ENCODE measurements at places on chromosomes 7 and 10.

DNA sequence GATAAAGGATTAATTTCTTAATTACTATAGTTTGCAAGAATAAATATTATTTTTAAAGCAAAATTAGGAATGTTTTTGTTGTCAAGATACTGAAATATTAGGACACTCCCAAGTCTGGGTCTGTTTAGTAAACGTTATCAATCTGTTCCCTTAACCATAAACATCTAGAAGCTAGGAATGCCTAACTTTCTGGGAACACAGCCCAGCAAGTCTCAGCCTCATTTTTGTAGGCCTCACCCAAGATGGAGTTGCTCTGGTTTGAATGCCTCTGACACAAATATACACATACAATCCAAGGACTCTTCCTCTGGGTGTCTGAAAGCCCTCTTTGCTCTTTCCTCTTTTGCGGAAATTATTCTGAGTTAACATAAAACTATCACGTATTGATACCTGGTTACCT, 487.4 kb upstream of the CELF2 start:
- peaks cover 2% of the 10 kb centered on the region for H3K27me3 ChIP-seq
- no peak overlapping the region for H3K27ac ChIP-seq
- DNase-seq = no peak
- H3K4me1 ChIP-seq = no peaks in the 10 kb centered on the region

GRCh38 chr7:80359476-80359875, 152.4 kb downstream of the GNAT3 start:
- H3K27me3 ChIP-seq = no peaks in the 10 kb centered on the region
- no peaks in the 10 kb centered on the region for H3K4me1 ChIP-seq
- DNase-seq = no peak
- no peak overlapping the region for H3K27ac ChIP-seq
- H3K4me3 ChIP-seq = no peak overlapping the region

DNA sequence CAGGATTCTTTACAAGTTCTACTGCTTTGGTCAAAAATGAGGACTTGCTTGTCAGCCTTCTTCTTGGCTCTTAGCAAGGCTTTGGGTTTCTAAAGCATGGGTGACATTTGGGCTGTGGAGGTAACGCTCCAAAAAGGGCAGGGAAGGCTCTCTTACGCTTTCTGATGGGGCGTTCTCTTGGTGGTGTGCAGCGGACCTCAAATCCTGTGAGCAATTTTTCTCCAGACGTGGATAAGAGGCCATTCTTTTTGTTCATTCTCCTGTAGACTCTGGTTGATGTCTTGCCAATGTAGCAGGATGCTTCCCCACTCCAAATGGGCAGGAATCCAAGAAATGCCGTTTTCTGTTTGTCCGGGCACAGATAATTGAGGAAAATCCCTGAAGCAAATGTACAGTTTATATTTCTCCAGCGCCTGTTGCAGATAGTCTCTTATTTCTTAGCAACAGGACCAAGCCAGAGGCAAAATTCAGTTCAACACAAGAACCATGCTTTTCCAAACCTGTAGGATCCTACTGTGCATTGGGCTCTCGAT, 138.4 kb upstream of the NFE2L3 start:
- no peak for DNase-seq
- no peak overlapping the region for H3K4me3 ChIP-seq
- H3K4me1 ChIP-seq = no peaks in the 10 kb centered on the region
- no peaks in the 10 kb centered on the region for H3K36me3 ChIP-seq
- H3K27me3 ChIP-seq = peaks cover 27% of the 10 kb centered on the region
- no peak overlapping the region for H3K27ac ChIP-seq

DNA sequence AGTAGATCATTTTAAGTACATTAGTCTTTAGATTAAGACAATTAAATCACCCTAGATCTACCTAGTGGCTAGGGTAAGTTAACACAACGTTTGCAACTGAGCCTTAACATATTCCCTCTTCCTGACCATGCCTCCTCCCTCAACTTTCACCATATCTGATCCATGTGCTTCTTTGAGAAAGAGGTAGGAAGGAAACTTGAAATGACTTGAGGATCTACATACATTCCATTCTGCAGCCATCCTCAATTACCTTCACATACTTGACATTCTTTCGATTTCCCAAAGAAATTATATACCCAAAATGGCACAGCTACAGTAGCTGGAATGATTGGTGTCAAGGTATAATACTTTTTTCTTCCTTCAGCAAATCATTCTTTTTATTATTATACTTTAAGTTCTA, 12.9 kb upstream of the SEPTIN7 start:
- peaks cover 5% of the 10 kb centered on the region for H3K27me3 ChIP-seq
- peaks cover 10% of the 10 kb centered on the region for H3K36me3 ChIP-seq
- H3K4me3 ChIP-seq = no peak overlapping the region
- H3K27ac ChIP-seq = no peak overlapping the region
- H3K4me1 ChIP-seq = no peaks in the 10 kb centered on the region
- DNase-seq = no peak

GRCh38 chr10:88028072-88028471, 164.6 kb downstream of the PTEN start:
- no peaks in the 10 kb centered on the region for H3K36me3 ChIP-seq
- DNase-seq = no peak
- H3K4me1 ChIP-seq = peaks cover 8% of the 10 kb centered on the region
- H3K4me3 ChIP-seq = no peak overlapping the region

- no peak overlapping the region for H3K4me3 ChIP-seq
- peaks cover 6% of the 10 kb centered on the region for H3K36me3 ChIP-seq
- DNase-seq = peak; percentile 30
- H3K27me3 ChIP-seq = peaks cover 42% of the 10 kb centered on the region
- no peak overlapping the region for H3K27ac ChIP-seq
Observed at GRCh38 chr7:117012696-117013095, 59.4 kb downstream of the ST7 start.

GRCh38 chr7:116502201-116503096, 2.9 kb downstream of the CAV2 start:
- no peak overlapping the region for H3K27ac ChIP-seq
- DNase-seq = no peak
- peaks cover 59% of the 10 kb centered on the region for H3K27me3 ChIP-seq
- no peak overlapping the region for H3K4me3 ChIP-seq
- H3K4me1 ChIP-seq = peaks cover 12% of the 10 kb centered on the region
- no peaks in the 10 kb centered on the region for H3K36me3 ChIP-seq

DNA sequence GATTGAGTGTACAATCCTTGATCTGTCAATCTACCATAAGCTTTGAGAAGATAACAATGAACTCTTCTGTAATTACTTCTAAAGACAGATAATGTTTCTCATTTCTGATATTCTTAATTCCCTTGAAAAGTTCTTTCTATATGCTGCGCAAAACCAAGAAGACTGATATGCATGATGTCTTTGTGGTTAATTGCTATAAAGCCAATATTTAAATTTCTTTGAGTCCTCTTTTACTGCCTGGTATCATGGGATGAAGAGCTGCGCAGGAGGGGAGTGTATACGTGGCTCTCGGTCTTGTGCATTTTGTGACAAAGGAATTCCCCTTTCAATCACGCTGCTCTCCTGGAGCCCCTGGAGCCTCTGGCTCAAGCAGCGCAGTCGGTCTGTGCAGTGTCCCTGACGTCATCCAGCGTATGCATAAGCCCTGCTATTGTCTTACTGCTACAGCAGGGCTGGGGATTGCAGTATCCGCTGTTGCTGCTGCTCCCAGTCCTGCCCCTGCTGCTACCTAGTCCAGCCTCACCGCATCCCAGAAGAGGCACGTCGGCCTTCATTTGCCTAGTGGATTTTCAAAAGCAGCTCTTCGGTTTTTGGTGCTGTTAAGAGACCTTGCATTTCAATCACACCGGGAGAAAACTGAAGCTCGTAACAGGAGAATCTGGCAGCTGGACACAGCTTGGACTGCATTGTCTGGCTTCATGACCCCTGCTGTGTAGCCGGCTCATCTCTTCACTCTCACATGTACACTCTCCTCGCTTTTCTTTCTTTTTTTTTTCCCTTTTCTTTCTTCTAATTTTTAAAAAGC, 66.7 kb downstream of the ST7 start:
- no peaks in the 10 kb centered on the region for H3K36me3 ChIP-seq
- peaks cover 19% of the 10 kb centered on the region for H3K4me1 ChIP-seq
- H3K27me3 ChIP-seq = peaks cover 23% of the 10 kb centered on the region
- H3K27ac ChIP-seq = no peak overlapping the region

DNA sequence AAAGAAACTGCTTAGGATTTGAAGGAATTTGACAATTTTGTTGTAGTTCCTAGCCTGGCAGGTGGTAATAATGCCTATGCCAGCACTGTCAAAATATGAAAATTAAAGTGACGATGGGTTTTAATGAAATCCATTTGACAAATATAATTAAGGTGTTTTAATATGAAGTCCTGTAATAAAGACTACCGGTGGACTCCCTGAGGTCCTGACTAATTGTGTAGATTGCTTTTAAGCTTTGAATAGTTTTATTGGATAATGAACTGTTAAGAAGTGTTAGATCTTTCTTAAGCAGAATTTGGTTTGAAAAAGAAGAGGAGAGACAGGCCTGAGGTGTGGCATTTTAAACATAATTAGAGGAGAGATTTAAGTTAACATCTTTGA, 197.2 kb downstream of the VTI1A start:
- DNase-seq = no peak
- no peak overlapping the region for H3K27ac ChIP-seq
- no peaks in the 10 kb centered on the region for H3K27me3 ChIP-seq
- no peaks in the 10 kb centered on the region for H3K36me3 ChIP-seq
- H3K4me1 ChIP-seq = no peaks in the 10 kb centered on the region

- H3K36me3 ChIP-seq = no peaks in the 10 kb centered on the region
- H3K27ac ChIP-seq = peak overlapping the region; percentile 19
- H3K27me3 ChIP-seq = no peaks in the 10 kb centered on the region
- H3K4me1 ChIP-seq = no peaks in the 10 kb centered on the region
- no peak overlapping the region for H3K4me3 ChIP-seq
Observed at GRCh38 chr10:69906425-69906824, 104.7 kb downstream of the COL13A1 start.

GRCh38 chr10:34633374-34633773, 181.7 kb downstream of the PARD3 start:
- no peaks in the 10 kb centered on the region for H3K36me3 ChIP-seq
- no peak overlapping the region for H3K4me3 ChIP-seq
- no peak for DNase-seq
- H3K27me3 ChIP-seq = no peaks in the 10 kb centered on the region
- no peak overlapping the region for H3K27ac ChIP-seq
- peaks cover 3% of the 10 kb centered on the region for H3K4me1 ChIP-seq

DNA sequence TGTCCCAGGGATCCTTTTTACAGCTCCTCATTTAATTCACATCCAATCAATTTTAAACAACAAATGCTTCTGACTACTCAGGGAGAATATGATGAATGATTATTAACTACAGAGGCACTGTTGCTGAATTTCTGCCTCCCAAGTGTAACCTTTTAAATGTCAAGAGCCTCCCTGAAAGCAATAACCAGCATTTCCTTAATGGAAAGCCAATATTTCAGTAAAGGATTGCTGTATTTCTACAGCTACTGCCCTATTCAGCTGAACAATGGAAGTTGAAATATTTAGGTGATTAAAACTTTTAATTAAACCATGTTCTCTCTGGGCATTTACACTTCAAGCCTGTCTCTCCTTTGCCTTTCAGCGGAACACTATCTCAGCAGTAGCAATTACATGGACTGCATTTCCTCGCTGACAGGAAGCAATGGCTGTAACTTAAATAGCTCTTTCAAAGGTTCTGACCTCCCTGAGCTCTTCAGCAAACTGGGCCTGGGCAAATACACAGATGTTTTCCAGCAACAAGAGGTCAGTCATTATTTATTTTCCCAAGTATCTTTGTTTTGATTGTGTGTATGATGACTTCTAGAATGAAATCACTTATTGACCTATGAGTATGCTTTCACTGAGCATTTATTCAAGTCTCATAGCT, 304.7 kb downstream of the BICC1 start:
- no peaks in the 10 kb centered on the region for H3K27me3 ChIP-seq
- H3K4me1 ChIP-seq = peaks cover 1% of the 10 kb centered on the region
- H3K36me3 ChIP-seq = no peaks in the 10 kb centered on the region
- no peak overlapping the region for H3K4me3 ChIP-seq

- no peaks in the 10 kb centered on the region for H3K27me3 ChIP-seq
- no peak overlapping the region for H3K4me3 ChIP-seq
- H3K36me3 ChIP-seq = no peaks in the 10 kb centered on the region
- H3K27ac ChIP-seq = no peak overlapping the region
Observed at GRCh38 chr7:20268824-20269223, 51.6 kb upstream of the MACC1 start.

DNA sequence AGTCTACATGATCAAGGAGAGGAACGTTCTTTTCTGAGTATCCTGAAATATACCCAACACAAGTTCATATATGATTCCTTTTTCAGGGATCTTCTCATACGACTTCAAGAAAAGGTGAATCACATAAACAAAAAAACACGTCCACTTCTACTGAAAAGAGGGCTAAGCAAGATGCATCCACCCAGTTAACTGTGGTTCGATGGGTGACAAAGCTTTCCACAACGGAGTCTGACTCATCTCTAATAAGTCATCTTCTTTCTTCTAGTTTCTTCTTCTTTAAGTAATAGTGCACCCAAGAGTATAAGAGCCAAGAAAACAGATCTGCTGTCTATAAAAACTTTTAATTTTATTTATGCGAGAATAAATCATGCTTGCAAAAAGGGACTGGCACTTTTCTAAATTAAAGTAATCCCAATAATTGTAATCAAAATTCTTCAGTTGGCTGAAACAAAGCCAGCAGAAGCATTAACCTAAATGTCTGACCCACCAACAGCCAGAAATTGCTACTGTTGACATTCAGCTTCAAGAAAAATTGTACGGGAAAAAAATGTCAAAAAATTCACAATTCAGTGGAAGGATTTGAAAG, 146.9 kb upstream of the ANK3 start:
- peaks cover 22% of the 10 kb centered on the region for H3K4me1 ChIP-seq
- no peaks in the 10 kb centered on the region for H3K27me3 ChIP-seq
- DNase-seq = peak; percentile 7
- H3K27ac ChIP-seq = no peak overlapping the region
- no peak overlapping the region for H3K4me3 ChIP-seq
- peaks cover 12% of the 10 kb centered on the region for H3K36me3 ChIP-seq

DNA sequence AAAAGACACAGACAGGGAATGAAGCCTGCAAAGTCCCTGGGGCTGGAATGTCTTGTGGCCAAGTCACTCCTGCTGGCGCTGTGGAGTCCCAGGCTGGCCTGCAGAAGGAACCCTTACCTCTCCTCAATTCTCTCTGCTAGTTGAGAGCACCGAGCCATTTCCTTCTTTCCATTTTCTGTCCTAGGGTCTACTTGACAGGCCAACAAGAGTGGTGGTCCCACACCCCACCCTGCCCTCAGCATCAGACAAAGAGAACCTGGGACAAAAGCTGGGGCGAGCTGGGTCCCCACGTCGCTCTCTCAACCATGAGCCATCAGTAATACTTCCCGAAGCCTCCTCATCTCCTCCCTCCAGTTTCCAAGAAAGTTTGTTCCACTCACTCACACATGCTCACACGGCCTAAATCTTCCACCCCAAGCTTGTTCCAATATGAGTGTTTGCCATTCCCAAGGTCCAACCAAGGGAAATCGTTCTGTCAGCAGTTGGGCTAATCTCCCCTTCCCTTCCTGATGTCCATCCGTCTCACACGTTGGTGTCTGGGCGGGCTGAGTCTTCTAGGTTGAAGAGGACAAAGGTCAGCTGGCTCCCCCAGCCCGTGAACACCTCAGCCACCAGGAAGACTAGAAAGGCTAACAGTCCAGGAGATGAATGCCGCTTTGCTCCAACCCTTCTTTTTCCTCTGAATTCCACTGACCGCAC, 44.3 kb downstream of the CLEC2L start:
- no peak overlapping the region for H3K4me3 ChIP-seq
- DNase-seq = no peak
- H3K27me3 ChIP-seq = no peaks in the 10 kb centered on the region

Measured in activated CD4-positive, alpha-beta T cell treated with anti-CD3 and anti-CD28 coated beads, Interleukin-2, amount 10 ng/mL, durations not matched to agents 7 days and 5 days (primary cell).